Left renal cortex interstitium (tissue), 4 donors: ENCODE measurements at places on chromosomes 2 and 18. TPM values are rescaled to one million over a fixed set of nuclear protein-coding genes. Genes with fewer than 3 reads are reported as not detected.
A peak's percentile ranks its signal among the peaks of the same experiment; 100 is the strongest.

GRCh38 chr2:97747285-97747684 is 33.9 kb downstream of the ZAP70 start:
- DNase-seq, result no peak

GRCh38 chr2:233353769-233354499 is at the start of gene DGKD:
TSS of gene DGKD (plus strand) at chr2:233354494. CDS start at chr2:233354519, 25 bp downstream.
- DNase-seq, result peak; percentile 55

GRCh38 chr2:9333591-9334171 is 89.6 kb downstream of the ITGB1BP1 start:
- no peak for DNase-seq

DNA sequence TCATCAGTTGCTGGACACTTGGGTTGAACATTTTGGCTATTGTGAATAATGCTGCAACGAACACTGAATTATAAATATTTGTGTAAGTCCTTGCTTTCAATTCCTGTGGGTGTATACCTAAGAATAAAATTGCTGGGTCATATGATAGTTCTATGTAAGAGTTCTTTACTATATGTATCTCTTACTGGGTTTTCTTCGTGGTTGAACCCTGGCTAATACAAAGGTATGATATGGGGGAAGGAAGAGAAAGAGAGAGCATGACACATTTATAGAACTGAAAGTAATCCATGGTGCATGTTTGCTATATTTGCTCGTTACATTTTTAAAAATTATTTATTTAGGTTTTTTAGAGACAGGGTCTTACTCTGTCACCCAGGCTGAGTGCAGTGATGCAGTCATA is 143.1 kb upstream of the GAREM1 start:
- DNase-seq, result no peak

DNA sequence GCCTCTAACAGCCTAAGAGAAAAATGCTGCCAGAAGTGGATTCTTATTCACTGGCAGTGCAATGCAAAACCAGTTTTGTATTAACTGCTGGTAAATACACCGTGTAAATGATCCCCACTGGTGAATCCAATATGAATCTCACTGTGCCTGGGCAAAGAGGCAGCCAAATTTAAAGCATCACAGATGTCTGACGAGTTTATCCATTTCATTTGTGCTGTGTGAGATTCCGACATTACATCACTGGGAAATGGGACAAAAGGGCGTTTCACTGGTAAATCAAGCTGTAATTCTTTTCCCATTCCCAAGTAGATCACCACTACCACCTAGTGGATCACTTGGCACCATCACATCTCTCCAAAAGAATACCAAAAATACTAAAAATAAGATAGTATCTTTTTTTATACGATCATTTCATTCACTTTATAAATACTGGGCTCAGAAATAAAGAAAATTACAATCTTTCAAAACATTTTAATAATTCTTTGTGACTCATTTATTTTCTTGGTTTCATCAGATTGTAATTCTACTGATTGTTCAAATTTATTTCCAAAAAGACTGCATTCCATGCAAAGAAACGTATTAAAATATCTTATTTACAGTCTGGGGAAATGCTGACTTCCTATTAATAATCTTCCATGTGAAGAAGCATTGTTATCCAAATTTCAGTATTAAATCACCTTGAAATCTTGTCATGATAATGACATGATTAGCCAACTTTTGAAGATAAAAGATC is 125.6 kb downstream of the GRB14 start:
- peak; percentile 5 for DNase-seq

DNA sequence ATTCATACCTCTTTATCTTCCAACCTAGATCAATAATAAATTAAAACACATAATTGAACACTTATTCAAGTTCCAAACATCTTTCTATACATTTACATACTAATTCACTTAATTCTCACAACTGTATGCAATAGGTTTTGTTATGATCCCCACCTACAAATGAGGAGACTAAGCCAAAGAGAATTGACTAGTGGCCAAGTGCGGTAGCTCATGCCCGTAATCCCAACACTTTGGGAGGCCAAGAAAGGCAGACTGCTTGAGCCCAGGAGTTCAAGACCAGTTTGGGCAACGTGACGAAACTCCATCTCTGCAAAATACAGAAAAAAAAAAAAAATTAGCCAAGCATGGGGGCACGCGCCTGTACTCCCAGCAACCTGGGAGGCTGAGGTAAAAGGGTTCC is 36.8 kb downstream of the KCNG3 start:
- no peak for DNase-seq

DNA sequence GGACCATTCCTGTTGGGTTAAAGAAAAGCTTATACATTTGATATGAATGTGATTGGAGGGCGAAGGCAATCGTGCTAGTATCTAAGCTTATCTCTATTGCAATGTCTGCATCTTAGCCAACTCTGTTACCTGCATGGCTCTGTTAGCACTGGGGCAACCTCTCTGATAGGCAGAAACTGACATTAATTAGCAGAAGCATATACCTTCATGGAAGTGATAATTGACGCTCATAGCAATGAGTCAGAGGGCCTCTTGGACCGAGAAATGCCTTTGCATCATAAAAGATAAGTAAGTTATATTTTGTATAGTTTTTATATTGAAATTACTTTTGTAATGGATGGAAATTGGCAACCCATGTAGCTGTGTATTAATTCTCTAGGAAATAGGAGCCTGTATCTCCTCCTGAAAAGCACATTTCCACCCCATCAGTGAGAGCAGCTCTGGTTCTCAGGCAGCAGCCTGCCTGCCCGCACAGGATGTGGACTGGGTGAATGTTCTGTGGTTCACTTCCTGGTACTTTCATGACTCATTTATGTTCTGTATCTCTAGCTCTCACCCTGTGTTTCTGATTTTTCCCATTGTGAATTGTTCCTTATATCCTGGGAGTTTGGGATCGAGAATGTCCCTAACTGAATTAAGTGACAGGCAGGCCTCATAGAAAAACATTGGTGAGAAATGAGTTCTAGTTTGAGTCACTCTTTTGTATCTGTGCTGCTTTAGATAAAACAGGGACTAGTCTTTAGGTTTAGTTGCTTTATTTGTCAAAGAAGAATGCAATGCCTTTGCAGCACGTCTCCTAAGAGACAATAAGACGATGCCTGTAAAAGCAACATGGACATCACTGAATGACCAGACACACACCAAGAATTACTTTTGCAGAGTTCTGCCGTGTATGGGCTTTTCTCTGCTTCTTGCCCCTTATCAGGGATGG is 344.9 kb downstream of the DCDC2C start:
- DNase-seq, result no peak

DNA sequence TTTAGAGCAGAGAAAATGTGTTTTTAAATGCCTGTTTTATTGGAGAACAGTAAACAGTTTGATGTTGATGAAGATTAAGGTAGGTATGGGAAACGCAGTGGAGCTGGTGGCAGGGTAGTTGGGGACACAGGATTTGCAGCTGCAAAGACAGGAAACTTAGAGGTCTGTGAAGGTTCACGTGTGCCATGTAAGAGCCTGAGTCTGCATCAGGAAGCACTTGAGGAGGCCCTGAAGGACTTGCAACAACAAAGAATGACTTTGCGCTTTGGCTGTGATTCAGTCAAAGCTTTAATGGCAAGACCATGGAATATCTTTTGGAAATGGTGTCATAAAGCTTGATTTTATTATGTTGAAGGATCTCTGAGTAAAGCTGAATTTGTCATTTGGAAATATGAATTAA is 347.6 kb upstream of the KCNJ3 start:
- no peak for DNase-seq

DNA sequence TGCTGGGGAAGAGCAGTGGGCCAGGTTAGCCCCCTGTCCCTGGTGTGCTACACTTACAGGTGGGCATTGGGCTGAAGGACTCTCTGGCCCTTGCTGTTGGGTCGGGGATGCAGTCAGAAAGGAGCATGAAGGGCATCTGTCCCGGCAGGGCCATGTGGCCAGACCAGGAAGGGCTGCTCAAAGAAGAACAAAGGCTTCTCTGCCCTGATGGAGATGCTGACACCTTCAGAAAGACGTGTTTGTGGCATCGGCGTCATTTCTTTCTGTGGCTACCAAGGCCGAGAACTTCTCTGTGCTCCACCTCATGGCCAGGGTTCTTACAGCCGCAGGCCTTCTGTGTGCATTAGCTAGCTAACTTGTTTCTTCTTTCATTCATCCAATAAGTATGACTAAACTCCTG is 239.1 kb downstream of the FAM210A start:
- no peak for DNase-seq

GRCh38 chr2:48584551-48584950 is 33.1 kb upstream of the GTF2A1L start:
- no peak for DNase-seq

- no peak for DNase-seq
Measured at GRCh38 chr2:66463206-66463755, 28.4 kb downstream of the MEIS1 start.

DNA sequence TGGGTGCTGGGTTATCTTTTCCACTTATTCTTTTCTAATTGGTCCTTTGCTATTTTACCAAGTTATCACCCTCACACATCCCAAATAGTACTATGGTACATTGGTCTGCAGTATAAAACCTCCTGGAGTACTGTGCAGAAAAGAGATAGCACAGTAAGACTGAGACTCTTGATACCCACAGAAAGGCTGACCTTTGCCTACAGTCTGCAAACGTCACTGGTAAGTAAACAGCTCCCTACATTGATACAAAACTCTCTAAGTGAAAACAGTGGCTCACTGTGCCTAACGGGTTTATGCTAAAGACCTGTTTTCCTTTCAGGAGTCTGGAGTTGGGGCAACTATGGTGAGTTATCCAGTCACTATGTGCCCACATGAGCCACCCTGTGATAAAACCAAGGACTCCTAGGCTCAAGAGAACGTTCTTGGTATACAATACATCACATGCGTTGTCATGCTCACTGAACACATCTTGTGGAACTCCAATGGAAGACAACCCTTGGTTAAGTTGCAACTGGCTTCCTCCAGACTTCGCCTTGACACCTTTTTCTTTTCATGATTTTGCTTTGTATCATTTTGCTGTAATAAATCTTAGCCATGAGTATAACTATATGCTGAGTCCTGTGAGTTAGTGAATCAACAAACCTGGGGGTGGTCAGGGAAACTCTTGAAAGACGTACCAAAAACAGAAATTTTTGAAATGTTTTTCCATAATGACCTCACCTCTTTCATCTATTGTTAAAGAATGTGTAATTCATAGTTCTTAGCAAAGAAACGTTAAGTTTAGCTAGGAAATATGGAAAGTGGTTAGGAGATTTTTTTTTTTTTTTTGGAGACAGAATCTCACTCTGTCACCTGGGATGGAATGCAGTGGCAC is 104.9 kb downstream of the C2orf74 start:
- no peak for DNase-seq

- no peak for DNase-seq
Measured at GRCh38 chr2:201182650-201183364, at the start of gene CASP10. TSS of gene CASP10 (plus strand) at chr2:201183141. CDS start at chr2:201185778, 2,637 bp downstream.

DNA sequence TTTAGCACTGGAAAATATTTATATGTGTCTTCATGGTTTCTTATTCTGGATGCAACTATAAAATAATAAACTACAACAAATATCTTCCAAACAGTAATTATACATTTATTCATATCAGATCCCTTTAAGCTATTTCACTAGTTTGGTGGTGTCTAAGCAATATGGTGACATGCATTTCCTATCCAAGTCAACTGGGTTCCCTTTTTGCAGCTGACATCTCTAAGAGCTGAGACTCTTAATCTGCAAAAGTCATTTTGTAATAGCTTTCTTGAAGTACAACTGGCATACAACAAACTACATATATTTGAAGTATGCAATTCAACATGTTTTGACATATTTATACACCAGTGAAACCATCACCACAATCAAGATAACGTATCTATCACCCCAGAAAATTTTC is 59.9 kb upstream of the SLC1A4 start:
- DNase-seq, result no peak

DNA sequence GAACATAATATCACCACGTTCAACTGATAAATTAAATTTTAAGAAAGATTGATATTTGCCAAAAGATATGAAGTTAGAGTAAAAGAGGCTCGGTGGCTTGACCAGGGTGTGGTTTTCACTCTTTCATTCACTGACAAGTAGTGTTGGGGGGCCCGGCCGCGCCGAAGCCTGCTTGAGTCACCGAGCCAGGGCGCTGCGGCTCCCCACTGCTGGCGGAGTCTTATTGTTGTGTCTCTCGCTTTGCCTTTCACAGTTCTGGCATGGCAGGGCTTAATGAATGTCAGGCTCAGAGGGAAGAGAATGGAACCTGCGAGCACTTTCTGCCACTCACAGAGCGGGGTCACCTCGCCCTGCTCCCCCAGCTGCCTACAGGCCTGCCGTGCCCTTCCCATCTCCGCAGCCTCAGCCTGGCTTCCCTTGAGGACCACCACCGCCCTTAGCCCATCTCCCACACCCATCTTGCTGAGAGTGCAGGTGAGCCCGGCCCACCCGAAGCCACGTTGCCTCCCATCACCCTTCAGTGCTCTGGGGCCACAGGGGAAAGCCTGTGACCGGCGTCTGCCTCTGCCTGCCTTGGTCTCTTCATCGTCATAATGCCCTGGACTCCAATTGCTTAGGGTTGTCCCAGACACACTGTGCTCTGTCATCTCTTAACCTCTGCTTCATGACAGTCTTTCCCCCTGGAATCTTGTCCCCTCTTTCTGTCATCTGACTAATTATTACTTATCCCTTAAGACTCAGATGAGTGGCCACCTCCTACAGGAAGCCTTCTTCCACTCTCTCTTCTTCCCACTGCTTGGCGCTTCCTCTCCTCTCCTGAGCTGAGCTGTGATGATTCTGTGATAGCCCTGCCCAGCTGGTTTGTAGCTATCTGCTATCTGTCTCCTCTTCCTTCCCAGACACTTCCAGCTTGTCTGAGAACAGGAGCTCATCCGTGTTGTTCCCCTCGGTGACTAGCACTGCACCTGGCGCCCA is 142.5 kb downstream of the FAM210A start:
- no peak for DNase-seq

GRCh38 chr18:76468345-76469304 is 26.4 kb downstream of the ZNF516 start:
- DNase-seq, result no peak

- no peak for DNase-seq
Measured at GRCh38 chr2:166084301-166084700, 43.5 kb downstream of the SCN1A start.

- no peak for DNase-seq
Measured at GRCh38 chr2:223762853-223763252, 74.5 kb downstream of the AP1S3 start.

DNA sequence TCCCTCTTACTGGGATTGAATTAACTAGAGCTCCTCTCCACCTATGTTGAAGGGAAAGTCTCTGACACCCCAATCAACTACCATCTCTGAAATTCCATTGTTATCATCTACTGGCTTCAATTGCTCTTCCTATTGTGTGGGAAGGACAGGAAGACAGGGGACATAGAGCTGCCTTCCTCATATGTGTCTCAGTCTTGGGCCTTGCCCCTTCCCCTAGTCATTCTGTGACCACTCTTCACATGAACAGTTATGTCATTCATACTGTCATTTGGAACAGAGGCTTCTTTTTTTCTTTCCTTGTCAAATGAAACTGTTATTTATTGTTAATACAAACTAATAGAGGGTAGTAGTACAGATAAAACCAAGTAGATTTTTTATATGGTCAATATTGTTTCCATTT is 69.6 kb upstream of the EMILIN2 start:
- no peak for DNase-seq

The LRATD1 gene
- polyA plus RNA-seq, result 20.3 TPM

The SERPINB13 gene
- polyA plus RNA-seq, result not detected
